NCI-H2107 (cell line): ENCODE measurements at places on chromosomes 3 and 15.

GRCh38 chr15:35880896-35881295, 334.9 kb upstream of the DPH6 start:
- DNase-seq, result no peak

DNA sequence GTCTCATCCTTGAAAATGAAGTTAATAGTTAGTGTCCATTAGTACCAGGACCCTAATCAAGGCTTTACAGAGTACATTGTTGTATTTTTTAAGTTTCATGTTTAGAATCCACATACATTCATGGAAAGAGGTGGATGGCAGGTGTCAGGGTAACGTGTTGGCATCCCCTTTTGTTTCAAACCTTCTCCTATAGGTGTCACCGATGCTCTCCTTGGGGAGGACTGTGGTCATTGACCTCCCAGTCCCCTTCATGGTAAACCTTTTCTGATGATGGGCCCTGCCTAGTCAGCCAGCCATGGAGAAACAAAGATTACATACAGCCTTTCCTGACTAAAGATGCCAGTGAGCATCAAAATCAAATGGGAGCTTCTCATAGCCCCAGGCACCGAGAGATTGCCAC, 574.8 kb downstream of the AGBL1 start:
- DNase-seq, result no peak

DNA sequence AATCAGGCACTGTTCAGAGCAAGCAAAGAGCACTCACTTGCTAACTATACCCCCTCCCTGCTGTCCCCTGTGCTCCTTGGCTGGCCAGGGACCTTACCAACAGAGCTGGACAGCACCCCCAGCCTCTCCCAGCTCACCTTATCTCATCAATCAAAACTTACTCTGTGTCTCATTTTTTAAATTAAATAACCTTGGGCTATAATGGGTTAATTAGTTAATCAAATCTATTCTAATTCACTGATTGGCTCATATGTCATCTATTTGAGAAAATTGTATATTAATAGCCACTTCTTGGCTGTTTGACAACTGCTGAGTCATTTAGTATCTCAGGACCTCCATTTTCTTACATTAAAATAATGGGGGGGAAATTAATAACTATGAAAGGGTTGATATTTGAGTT, 22.9 kb downstream of the IL5RA start:
- DNase-seq, result no peak

GRCh38 chr15:71275566-71276335, 160.5 kb downstream of the THSD4 start:
- no peak for DNase-seq

GRCh38 chr3:61221759-61222362, 29.4 kb downstream of the FHIT start:
- no peak for DNase-seq

DNA sequence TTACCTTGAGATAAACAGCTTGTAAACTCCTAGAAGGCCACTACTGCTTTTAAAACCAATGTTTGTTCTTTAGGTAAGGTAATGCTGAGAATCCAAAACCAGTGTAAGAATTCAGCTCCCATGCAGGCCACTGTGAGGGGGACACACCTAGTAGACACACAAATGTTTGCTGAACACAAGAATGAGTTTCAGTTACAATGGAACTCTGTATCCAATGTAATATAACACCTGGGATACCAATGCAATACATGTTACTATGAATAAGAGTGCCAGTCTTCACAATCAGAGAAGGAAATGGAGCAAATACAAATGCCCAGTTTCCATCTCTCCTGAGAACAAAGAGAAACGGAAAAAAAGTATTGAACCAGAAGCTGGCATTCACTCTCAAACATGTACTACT, 65.9 kb downstream of the IGF2BP2 start:
- no peak for DNase-seq

DNA sequence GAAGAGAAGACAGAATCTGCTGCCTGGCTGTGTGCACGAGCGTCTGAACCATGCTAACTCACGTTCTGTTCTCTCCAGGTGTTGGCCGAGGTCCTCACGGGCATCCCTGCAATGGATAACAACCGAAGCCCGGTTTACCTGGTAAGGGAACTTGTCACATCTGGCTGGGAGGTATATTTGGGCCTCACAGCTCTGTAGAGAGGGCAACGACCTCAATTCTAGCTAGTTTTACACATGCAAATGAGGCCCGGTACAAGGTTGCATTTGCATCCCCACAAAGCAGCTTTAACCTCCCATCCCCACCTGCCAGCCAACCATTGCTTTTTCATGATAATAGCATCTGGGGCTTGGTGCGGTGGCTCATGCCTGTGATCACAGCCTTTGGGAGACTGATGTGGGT, 22.0 kb upstream of the TATDN2 start:
- no peak for DNase-seq

- DNase-seq, result no peak
Observed at GRCh38 chr3:177367788-177368187, 170.5 kb upstream of the TBL1XR1 start.

GRCh38 chr15:95887666-95888390, 442.7 kb upstream of the NR2F2 start:
- no peak for DNase-seq

GRCh38 chr15:59052915-59053407, 52.0 kb upstream of the CCNB2 start:
- DNase-seq, result no peak

GRCh38 chr15:71784719-71785118, 25.6 kb upstream of the NR2E3 start:
- DNase-seq, result no peak

GRCh38 chr3:12916159-12916558, 74.8 kb upstream of the RPL32 start:
- DNase-seq, result no peak

DNA sequence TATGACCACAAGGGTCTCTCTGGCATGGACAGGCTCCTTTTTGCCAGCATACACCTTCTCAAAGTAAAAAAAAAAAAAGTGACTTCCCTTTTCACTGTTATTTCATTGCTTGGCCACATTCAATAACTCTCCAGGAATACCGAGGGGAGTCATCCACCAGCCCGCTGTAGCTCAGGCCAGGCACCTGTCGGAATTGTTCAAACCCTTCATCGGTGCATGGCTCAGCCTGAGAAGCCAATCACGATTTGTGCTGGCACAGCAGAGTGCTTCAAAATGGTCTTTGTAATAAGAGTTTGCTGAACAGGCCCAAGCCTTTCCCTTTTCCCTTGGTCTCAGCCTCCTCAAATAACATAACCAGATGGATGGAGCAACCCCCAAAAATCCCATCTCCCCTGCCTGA, 145.4 kb downstream of the PDZRN3 start:
- no peak for DNase-seq
